ENCODE measurements at places on chromosomes 11 and 22.

GRCh38 chr22:17121233-17122195 is at the start of gene TMEM121B:
TMEM121B (minus strand) TSS chr22:17121360; CDS start chr22:17121127, 233 bp downstream.
- DNase-seq = peak; percentile 92

DNA sequence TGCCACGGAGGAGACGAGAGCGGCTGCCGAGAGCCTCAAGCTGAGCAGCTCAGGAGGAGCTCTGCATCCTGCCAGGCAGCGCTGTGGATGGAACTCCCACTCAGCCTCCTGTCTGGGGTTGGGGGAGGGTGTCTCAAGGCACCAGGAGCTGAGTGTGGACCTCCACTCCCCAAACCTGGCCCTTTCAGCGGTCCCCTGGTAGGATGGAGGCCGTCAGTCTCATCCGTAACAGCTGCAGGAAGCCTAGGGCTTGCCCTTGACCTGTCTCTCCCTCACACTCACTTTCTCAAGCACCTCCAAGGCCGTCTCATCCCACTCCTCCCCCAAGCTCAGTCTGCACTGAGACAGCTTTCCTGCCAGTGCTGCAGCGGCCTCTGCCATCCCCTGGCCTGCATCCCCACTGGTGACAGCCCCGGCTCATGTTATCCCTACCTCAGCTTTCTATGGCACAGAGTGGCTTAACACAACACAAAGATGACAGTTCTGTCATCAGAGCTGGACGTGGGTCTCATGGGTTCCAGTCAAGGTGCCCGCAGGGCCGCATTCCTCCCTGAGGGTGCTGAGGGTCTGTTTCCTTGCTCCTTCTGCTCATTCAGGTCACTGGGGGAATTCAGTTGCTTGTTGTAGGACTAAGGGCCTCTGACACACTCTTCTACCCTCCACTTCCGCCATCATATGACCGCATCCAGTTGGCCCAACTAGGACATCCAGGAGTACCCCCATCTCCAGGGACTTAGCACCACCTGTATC is 341.9 kb upstream of the B3GAT1 start:
- no peak for DNase-seq

DNA sequence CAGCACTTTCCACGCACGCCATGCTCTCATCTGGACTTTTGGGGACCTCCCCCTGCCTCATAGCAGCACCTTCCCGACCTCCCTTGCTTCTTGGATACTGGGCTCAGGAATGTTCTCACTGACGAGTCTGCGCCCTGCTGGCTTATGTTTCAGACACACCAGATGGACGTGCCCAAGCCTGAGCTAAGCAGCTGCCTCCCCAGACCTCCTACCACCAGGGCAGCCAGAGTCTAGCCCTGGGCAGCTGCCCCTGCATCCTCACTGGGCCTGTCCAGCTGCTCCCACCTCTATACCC is 13.2 kb upstream of the RGL4 start:
- DNase-seq = no peak

GRCh38 chr11:207863-208180 is 314 bp downstream of the RIC8A start:
- no peak for DNase-seq

DNA sequence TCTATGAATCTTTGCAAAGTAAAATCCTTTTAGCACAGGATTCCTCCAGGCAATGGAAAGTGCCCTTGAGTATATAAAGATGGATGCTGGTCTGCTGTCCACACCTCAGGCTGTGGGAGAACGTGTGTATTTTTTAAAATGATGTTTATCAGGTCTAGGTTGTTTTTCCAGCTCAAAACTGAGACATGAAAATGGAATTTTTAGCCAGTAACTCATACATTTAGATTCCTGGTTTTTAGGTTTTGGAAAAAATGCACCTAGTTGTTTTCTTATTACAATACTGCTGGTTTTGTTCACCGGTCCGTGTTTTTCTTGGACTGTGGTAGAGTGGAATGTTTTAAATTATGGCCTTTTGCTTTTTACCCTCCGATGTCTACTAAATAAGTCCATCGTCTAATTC is 554.7 kb downstream of the SOX6 start:
- no peak for DNase-seq

DNA sequence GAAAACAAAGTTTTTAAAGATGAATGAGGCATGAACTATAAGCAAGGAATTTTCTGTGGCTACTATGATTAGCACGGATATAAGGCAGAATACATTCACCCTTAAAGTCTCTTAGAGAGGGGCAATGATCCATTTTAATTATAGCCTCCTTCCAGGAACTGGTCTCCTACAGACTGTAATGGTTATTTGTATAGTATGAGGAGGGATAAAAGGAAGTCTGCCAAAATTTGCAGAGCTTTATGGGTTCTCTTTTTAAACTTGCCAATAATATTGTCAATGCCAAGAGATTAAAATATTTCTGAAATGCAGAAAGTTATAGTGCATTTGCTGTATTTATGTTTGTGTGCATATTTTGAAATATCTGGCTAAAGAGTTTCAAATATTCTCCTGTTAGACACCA is 271.4 kb upstream of the LUZP2 start:
- no peak for DNase-seq

GRCh38 chr11:88117281-88117858 is 57.9 kb downstream of the RAB38 start:
- DNase-seq = no peak

- DNase-seq = peak; percentile 66
These were observed 62.8 kb downstream of the BCR start for GRCh38 chr22:23243006-23243573.

- DNase-seq = peak; percentile 99
These were observed 678 bp upstream of the ZFP91 start for GRCh38 chr11:58578136-58578634.

GRCh38 chr11:1927026-1927847 is 7.7 kb downstream of the TNNT3 start:
- no peak for DNase-seq

DNA sequence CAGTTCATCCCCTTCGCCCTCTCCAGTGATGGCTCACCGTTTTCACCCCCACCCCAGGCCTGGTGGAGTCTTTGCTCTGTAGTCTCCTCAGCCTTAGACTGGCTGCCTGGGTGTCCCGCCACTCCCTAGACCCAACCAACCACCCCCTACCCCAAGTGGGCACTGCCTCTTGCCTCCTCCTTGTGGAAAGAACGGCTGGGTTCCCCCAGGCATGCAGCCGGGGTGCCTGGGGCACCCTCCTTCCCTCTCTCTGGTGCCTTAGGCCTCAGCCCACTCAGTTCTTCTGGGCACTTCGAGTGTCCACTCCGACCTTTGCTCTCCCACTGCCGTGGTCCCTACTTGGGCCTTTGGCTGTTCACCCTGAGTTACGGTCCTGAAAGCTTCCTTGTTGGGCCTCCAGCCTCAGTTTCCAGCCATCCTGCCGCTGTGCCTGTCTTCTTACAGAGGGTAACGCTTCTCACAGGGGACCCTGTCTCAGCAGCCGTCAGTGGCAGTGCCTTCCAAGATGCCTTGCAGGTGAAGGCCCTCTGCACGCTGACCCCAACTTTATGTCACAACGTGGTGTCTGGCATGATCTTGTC is 3.1 kb downstream of the GRIK4 start:
- no peak for DNase-seq

- DNase-seq = no peak
These were observed 29.9 kb downstream of the NLRP14 start for GRCh38 chr11:7050191-7050590.

DNA sequence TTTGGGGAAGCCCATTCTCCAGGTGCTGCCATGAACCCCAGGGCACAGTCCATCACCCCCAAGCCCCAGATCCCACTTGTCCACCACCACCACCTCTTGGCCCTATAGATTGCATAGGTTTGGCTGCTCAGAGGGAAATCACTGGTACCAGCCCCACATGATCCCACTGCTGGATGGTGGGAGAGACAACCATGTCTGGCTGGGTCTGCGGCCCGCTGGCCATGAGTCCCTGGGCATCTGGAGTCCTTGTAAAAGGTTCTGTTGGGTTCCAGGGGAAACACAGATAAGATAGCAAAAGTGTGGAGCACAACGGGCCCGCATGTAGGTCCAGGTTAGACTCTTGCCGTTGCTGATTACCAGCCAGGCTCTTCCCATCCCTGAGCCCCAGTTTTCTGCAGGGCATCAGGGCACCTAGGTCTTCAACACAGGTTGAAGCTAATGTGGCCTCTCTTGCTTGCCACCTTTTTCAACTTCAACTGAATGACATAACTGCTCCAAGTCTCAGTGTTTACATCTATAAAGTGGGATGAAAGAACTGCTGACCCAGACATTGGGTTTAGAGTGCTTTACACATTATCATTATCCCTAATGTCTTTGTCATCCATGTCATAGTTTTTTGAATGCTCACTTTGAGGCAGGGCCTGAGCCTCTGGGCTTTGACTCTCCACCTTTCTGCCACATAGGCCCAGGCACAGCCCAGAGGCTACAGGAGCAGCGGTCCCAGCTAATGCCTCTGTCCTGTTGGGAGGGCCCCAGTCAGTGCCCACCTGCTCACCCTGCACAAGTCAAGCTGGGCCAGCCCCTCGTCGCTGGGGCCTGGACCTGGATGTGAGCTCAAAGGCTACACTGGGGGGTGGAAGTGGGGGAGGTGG is 1.0 kb upstream of the TANGO2 start:
- no peak for DNase-seq

DNA sequence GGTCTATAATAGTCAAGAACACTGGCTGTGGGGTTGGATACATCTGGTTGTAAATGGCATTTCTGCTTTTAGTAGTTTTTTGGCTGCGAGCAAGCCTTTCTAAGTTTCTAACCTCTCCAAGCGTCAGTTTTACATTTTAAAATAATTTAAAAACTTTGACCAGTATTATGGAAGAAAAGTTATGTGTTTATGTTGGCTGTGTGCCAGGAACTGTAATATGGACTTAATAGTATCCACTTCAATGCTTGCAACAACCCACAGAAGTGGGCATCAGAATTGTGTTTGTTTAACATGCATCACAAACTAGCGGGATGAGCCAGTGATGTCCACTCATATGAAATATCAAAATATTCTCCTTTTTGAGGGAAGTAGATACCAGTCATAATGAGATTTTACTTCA is 844.2 kb downstream of the JRKL start:
- no peak for DNase-seq

DNA sequence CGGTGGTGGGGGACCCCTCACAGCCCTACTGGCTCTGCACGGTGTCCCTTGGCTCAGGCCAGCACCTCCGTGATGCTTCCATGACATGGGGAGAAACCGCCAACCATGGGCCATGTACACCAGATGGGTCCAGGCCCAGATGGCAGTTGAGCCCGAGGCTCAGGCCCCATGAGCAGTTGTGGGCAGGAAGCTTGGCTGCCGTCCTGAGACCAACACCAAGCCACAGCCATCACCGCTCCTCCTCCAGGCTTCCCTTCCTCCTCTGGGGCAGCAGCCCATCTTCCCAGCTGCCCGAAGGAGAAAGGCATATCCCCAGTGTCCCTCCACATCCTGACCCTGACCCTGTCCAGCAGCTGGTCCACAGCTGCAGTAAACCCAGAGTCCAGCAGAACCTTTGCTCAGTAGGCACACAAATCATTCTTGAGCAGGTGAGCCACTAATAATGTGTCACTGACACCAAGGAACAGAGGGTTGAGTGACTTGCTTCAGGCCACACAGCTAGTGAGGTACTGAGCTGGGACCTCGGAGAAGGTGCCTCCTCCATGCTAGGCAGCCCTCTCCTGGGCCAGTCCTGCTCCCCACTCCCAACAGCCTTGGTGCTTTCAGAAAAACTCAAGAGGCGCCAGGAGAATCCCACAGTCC is 204.9 kb downstream of the CTTN start:
- DNase-seq = no peak

DNA sequence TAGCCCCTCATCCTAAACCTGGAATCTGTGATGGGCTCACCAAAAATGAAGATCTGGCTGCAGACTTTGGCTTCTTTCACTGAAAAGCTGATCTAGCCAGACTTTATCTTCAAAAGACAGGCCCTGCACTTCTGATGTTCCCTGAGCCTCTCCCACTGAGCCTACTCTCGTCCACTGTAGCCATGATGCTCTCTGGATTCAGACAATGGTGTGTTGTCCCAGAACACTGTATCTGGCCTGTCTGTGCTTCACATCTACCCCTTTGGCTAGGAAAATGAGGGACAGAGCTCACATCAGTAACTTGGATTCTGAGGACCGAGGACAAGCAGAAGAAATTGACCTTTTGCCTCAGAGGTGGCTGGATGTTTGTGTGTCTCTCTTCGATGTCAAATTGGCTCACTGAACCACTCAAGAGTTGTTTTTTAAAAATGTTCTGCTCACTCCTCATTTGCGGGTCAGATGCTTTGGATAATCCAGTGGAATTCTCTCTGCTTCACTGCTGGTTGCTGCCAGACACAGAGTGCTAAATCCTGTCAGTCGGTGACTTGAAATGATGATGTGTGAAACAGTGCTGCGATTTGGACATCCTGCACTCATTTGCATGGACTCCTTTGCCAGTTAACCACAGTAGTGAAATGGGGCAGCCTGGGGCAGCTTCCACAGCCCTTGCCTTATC is 67.5 kb downstream of the ARFGAP2 start:
- no peak for DNase-seq

GRCh38 chr11:62132689-62133293 is 9.0 kb downstream of the INCENP start:
- no peak for DNase-seq

DNA sequence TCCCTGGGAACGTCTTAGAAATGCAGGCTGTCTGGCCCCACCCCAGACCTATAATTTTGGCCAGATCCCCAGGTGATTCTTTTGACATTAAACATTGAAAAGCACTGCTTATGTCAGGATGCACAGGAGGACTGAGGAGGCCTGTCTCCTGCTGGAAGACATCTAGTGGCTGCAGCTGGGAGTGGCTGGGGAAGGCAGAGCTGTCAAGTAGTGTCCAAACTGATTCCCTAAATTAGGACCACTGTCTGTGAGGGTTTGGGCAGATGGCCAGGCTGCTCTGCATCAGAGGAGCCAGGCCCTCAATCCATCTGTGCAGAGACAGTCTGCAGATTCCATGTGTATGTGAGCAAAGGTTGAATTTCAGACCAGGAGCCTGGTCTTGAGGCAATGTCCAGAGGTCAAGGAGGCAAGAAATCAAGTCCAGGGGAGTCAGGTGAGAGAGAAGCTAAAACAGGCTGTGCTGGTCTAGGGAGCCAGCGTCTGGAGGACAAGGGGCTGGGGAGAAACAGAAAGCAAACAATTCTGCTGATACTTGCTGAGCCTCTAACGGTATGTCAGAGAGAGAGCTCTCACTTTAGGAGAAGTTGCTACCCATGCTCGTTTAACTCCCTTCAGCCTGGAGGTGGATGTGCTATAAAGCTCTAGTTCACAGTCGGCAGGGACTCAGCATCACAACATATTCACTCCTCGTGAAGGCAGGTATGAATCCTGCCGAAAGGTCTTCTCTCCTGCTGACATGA is 15.3 kb upstream of the SYTL2 start:
- peak; percentile 29 for DNase-seq

GRCh38 chr11:45725121-45725520 is 59.7 kb upstream of the CHST1 start:
- no peak for DNase-seq

DNA sequence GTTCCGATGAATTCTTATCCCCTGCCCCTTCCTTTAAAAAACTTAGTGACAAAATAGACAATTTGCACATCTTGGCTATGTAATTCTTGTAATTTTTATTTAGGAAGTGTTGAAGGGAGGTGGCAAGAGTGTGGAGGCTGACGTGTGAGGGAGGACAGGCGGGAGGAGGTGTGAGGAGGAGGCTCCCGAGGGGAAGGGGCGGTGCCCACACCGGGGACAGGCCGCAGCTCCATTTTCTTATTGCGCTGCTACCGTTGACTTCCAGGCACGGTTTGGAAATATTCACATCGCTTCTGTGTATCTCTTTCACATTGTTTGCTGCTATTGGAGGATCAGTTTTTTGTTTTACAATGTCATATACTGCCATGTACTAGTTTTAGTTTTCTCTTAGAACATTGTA is 12.0 kb downstream of the CCND1 start:
- no peak for DNase-seq

GRCh38 chr11:124238512-124238911 is 2.4 kb upstream of the OR8G1 start:
- no peak for DNase-seq

- no peak for DNase-seq
These were observed 29.9 kb upstream of the CSNK2A3 start for GRCh38 chr11:11382858-11383532.
